ENCODE measurements at places on chromosomes 3 and 15.

DNA sequence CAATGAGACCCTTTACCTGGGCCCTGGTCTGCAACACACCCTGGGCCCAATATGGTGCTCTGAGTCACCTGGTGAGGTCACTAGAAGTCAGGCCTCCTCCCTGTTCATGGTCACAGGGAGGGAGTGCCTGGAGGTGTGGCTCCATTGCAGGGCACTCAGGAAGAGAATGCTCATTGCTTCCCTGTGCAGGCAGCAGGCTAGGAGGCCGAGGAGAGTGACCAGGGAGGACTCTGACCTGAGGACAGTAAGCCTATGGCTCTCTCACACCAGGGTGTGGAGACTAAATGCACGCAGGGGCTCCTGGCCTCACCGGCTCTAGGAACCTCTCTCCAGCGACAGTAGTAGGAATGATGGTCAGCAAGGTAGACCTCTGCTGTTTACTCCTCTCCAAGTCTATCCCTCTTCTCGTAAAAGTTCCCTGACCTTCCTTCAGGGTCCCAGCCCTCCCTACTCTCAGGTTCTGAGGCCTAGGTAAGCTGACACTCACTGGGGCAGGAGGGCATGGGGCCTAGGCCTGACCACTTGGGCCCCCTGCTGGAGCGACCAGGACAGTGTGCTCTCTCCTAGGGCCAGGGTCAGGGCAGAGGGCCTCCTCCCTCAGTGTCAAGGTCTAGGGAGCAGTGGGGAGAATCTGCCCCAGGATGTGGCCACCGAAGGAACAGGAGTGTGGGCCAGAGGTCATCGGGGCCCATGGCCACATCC lies 9.6 kb upstream of the SLCO2A1 start:
- no peak for DNase-seq

DNA sequence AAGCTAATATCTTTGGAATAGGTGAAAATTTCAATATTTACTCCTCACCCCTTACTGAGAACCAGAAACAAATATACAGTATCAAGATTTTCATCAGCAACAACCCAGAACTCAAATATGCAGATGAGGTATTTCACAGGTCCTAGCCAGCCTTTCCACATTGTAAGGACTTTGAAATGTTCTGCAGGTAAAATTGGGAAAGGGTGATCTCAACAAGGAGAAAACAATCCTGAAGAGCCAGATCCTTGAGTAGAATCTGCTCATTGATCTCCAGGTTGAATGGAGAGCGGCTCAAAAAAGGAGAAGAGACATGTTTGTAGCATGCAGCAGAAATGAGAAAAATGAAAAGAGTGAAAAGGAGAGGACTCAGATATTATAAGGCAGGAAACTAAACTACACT lies 493.3 kb upstream of the NAALADL2 start:
- no peak for DNase-seq

DNA sequence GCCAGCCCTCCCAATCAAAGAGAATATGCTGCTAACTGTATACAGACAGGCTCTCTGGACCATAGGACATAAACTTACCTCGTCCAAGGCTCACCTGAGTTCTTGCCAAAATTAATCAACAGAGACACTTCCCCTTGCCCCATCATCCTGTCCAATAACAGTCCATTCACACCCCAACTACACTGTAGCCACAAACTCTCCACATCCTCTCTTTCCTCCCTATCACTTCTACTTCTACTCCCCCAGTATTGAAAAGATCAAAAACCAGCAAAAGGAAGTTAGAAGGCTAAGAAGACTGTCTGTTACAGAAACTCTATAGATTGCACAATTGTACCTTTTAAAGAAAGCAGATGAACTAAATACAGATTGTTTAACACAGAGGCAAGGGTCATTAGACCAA lies 133.5 kb upstream of the STT3B start:
- no peak for DNase-seq

DNA sequence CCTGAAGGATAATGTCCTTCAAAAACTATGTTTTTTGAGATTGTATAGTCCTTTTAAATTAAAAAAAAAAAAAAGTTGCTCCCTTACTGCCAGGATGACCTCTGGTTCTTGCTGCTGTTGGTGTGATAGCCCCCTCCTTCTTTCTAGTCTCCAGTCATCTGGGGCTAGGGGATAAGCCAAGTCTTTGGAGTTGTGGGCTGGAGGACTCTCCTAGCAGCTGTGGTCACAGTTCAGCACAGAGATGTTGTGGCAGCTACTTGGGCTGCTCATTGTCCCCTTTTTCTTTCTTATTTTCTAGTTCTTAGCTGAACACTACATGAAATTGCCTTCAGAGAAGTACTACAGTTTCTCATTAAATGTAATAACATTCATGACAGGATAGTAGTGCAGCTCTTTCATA lies 39.2 kb upstream of the APH1B start:
- DNase-seq: no peak

GRCh38 chr3:7700539-7700938 lies 801.1 kb upstream of the LMCD1 start:
- DNase-seq: no peak

GRCh38 chr3:151259664-151260063 lies 18.7 kb downstream of the P2RY14 start:
- no peak for DNase-seq

GRCh38 chr3:50674349-50675178 lies at the start of gene DOCK3:
TSS of gene DOCK3 (plus strand) at chr3:50674927. CDS start at chr3:50675264, 337 bp downstream.
- no peak for DNase-seq

DNA sequence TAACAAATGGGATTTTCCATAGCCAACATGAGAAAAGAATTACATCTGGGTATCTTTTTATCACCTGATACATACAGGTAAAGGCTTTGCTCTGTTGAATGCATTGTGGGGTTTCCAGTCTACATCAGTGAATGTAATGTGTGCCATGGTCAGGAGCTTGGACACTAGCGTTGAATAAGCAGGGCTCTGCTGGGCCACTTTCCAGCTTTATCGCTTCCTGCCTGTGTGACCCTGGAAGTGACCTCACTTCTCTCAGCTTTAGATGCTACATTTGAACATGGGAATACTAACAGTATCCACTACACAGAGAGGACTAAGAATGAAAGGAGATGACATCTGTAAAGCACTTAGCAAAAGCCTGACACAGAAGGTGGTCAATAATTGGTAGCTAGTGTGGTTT lies 40.1 kb downstream of the TTC23 start:
- DNase-seq: no peak

DNA sequence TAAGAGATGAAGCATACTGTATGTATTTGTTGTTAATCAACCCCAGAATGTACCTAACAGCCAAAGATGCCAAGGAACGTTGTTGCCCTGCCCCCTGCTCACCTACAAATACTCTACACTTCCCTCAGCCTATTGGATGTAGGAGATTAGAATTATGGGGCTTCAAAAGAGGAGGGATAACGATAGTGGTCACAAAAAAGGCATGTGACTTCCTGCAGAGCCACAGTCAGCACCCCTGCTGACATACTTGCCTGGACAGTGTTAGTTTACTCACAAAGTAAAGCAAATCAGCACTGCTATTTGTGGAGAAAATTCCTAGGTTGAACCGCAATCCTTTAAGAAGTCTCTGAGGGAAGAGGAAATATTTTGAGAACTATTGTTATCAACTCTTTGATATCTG lies 37.9 kb downstream of the PARP15 start:
- no peak for DNase-seq

DNA sequence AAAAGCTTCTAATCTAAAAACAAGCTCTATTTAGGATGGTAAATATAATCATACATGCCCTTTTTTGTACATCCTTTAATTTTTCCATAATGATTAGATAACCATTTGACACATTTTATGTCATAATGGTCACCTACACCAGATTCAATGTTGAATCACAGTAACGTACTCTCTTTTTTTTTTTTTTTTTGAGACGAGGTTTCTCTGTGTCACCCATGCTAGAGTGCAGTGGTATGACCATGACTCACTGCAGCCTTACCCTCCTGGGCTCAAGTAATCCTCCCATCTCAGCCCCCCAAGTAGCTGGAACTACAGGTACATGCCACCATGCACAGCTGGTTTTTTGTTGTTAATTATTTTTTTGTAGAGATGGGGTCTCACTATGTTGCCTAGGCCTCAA lies 49.2 kb downstream of the PROS1 start:
- no peak for DNase-seq

GRCh38 chr15:79160211-79160610 lies 69.6 kb upstream of the RASGRF1 start:
- no peak for DNase-seq

GRCh38 chr3:153679714-153680113 lies 441.5 kb upstream of the ARHGEF26 start:
- DNase-seq: no peak

- DNase-seq: no peak
Observed at GRCh38 chr15:66663664-66664063, 38.4 kb upstream of the SMAD6 start.

- DNase-seq: no peak
Observed at GRCh38 chr3:166199491-166199890, 362.3 kb upstream of the BCHE start.

- peak; percentile 16 for DNase-seq
Observed at GRCh38 chr3:38084334-38085310, 45.6 kb downstream of the DLEC1 start.

GRCh38 chr15:94021621-94022320 lies 209.6 kb upstream of the MCTP2 start:
- no peak for DNase-seq

DNA sequence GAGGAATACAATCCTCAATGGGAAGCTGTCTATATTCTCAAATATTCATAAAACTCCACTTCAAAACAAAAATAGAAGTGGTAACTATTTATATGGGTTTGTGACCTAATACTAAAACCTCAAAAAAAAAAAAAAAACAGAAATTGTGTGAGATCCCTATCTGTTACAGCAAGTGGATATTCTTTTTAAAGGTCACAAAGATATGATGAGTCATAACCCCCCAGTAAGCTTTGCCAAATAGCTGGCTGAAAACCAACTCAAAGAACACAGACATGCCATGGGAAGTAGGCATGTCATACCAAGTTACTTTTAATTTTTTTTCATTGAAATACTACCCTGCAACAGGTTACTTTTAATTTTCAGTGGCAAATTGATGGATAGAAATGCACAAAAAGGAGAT lies 62.5 kb downstream of the CBLB start:
- DNase-seq: no peak

DNA sequence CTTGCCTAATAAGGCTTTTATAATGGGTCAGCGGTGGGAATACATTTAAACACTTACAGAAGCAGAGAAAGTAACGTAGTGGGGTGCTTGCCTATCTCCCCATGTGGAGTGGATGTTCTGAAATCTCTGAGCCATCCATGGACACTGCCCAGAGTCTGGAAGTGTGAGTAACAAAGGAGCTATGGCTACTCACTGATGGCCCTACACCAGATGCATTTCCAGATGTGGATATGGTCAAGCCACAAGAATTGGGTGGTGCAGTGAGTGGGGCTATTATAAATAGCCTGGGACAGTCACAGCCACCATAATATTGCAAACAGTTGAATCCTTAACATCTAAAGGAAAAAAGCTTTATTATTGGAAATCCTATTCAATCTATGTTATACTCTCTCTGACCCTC lies 96.6 kb downstream of the CGNL1 start:
- DNase-seq: no peak

- peak; percentile 16 for DNase-seq
Observed at GRCh38 chr3:159169828-159170227, 368.0 kb downstream of the MFSD1 start.

DNA sequence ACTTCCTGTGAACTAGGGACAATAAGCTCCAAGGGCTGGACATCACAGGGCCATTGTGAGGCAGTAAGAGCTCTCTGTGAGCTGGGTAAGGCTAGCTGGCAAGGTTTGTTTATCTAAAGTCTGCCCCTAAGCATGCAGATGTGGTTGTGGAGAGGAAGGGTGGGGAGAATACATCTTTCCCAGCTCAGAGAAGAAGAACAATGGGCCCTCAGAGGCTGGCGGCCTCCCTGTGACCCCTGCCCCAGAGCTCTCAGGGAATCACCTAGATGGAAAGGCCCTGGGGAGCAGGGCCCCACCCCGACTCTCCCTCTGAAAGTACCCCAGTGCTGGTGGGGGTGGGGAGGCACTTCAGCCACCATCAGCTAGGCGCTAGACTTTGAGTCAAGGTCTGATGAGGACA lies 4.3 kb upstream of the AP3B2 start:
- no peak for DNase-seq

DNA sequence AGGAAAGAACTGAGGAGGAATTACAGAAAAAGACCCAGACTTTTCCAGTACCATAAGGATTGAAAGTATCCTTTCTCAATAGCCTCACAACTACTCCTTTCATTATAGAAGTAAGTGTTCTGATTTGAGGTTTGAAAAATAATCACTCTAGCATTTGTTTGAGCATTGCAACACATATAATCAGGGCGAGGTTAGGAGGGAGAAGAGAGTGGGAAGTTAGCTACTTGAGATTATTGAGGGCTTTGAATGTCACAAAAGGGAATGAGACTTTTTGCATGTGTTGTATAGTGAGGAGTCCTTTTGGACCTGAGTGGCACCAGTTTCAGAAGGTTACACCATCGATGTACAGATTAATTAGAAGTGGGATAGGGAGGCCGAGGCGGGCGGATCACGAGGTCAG lies 65.2 kb upstream of the TNIK start:
- DNase-seq: no peak

GRCh38 chr15:29380466-29380865 lies 110.8 kb upstream of the NSMCE3 start:
- no peak for DNase-seq

DNA sequence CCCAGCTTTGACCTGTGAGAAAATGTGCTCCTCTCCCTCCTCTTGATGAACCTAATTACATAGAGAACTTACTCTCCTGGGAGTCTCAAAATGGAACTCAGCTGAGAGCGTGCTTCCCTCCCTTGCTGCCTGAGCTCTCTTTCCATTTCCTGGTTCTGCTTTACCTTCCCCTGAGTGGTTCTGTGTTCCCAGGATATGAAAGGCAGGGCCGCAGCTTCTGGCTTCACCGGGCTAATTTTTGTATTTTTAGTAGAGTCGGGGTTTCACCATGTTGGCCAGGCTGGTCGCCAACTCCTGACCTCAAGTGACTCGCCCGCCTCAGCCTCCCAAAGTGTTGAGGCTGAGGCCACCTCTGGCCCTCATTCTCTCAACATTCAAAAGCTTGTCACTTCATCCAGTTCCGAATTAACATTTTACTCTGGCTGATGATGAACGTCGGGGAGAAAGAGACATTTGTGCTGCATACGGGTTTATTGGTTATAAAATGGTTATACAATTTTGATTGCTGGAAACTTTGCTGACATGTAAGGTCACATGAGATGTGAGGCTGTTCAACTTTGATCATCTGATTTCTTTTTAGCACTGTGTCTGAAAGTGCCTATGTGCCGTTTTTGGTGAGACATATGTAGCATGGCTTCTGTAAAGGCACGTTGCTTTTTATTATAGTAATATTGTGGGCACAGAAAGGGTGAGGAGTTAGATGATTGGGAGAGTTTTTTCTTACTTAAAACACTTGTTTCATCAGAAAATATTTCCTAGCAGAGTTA lies 6.6 kb downstream of the PLS1 start:
- no peak for DNase-seq

- no peak for DNase-seq
Observed at GRCh38 chr15:32908135-32908801, 190.5 kb downstream of the GREM1 start.

DNA sequence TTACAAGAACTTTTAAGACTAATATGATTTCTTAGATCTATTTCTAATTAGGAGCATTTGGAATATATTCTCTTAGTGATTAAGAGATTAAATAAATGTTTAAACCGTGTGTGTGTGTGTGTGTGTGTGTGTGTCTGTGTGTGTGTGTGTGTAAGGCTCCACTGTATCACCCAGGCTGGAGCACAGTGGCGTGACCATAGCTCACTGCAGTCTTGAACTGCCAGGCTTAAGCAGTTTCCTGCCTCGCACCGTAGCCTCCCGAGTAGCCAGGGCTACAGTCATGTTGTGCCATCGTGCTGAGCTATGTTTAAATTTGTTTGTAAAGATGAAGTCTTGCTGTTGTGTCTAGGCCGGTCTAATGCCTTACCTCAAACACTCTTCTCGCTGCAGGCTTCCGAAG lies 109.4 kb downstream of the KLHL25 start:
- DNase-seq: no peak
